Activated CD4-positive, CD25-positive, alpha-beta regulatory T cell (primary cell): ENCODE measurements at places on chromosomes 5 and 9.

DNA sequence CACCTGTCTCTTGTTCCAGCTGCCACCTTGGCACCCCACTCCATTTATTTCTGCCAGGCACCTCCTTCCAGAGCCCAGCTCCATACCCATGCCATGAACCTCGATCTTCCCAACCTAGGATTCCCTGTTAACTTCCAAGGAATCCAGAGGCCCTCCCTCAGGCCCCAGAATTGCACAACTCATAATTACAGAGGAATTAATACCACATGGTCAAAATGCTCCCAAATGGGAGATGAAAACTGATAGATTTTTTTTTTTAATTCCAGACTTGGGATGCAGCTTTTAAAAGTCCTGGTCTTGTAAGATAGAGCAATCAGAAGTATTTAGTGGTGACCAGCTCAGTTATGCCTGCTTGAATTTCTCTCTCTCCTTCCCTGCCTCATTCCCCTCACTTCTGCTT, 96.2 kb upstream of the CCDC112 start:
- DNase-seq: no peak

GRCh38 chr5:59620535-59621212, 272.9 kb downstream of the PDE4D start:
- no peak for DNase-seq

DNA sequence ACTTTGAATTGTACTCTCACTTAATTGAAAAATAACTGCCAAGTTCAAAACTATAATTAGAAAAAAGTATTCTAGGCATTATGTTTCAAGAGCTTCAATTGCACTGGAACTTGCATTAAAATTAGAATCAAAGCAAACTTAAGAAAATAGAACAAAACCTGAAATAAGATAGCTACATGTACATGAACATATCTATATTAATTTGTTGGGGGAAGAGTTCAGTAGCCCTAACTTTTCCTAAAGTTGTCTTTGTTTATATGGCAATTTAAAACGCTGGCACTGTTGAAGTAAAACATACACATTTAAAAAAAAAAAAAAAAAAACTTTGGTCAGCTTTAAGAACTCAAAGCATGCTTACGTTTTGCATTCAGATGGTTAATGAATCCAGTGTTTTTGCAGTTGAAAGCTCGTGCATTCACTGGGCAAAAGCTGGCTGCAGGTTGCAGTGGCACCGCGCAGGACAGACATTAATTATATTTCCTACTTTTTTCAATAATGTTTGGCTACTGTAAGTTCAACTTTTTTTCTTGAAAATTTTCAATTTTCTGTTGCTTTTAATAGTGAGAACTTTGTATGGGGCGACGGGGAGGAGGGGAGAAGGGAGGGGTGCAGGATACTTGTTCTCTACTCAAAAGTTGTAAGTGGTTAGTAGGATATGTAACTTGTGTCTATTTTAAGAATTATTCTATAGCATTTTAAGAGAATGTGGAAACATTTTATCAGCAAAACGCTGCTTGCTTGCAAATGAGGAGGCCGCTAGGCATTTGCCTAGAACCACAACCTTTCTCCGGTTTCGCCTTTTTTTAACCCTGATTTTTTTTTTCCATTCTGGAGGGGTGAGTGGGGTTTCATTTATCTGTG, 3.9 kb downstream of the NR2F1 start:
- DNase-seq: no peak

GRCh38 chr5:172634106-172634899, 6.8 kb upstream of the NEURL1B start:
- no peak for DNase-seq

GRCh38 chr5:143284002-143284401, 119.5 kb downstream of the NR3C1 start:
- DNase-seq: no peak

- DNase-seq: no peak
Observed at GRCh38 chr9:136831002-136831719, 11.1 kb upstream of the AJM1 start.

- DNase-seq: no peak
Observed at GRCh38 chr9:96612966-96613589, 6.6 kb downstream of the CDC14B start.

GRCh38 chr5:136174021-136174659, 18.8 kb downstream of the SMIM32 start:
- no peak for DNase-seq

DNA sequence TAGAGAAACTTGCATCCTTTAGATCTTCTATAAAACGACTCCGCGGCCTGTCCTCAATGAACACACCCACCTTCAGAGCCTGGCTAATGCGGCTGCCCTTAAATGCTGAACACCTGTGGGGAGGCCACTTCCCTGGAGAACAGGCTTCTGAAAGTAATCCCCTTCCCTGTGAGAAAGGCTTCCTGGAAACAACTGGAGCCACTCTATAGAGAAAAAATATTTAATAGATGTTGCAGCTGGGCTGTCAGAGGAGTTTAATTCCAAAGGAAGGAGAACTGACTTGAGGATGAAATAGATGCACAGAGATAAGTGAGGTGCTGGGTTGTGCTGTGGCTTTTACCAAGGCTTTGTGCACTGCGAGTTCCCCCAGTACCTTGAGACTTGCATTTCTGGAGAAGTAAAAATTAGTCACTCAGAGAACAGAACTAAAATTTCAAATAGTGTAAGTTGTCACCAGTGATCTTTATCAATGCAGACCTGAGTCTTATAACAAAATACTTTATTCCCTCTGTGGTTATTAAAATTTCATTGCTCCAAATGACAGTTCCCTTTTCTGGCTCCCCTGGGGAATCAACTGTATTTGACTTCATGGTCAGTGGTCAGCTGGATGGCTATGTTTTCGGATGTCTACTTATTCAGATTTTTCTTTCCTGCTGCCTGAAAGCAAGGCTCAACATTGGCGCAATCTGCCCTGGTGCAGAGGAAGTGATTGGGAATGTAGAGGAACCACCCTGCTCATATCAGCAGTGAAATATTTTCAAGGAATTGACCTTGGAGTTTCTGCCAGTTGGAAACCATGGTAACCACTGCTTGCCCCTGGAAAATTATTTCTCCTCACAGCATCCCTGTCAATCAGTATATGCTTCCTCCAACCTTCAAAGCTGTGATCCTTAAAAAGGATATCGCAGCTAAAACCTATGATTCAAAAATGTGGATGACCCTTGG, 238.8 kb downstream of the SMARCA2 start:
- no peak for DNase-seq

DNA sequence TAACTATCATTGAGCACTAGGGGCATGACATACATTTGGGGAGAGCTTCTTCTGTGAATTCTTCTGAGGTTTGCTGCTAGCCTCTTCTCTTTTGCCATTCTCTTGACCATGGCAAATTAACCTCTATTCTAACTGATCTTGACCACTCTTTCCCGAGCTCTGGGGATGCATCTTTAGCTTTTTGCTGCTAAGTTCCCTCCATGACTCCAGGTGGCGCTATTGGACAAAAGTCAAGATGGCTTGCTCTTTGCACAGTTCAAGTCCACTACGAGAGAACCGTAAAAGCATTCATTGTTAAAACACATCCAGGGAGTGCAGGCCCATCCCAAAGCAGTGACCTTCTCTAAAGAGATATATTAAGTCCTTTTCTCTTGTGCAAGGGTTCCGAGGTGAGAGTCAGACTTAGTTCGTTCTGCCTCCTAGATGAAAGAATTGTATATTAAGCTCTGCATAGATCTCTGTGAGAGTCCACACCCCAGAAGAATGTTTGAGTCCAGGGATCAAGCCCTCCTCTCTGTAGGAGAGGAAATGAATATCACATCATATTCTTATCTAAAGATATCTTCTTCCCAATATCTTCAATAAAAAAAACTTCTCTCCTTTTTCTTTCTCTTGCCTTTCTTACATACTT, 1152.9 kb upstream of the CDH6 start:
- no peak for DNase-seq
